ENCODE measurements at places on chromosomes 3 and 15.
A peak's percentile ranks its signal among the peaks of the same experiment; 100 is the strongest.

GRCh38 chr15:85491691-85492090, 111.3 kb downstream of the AKAP13 start:
- DNase-seq = no peak

DNA sequence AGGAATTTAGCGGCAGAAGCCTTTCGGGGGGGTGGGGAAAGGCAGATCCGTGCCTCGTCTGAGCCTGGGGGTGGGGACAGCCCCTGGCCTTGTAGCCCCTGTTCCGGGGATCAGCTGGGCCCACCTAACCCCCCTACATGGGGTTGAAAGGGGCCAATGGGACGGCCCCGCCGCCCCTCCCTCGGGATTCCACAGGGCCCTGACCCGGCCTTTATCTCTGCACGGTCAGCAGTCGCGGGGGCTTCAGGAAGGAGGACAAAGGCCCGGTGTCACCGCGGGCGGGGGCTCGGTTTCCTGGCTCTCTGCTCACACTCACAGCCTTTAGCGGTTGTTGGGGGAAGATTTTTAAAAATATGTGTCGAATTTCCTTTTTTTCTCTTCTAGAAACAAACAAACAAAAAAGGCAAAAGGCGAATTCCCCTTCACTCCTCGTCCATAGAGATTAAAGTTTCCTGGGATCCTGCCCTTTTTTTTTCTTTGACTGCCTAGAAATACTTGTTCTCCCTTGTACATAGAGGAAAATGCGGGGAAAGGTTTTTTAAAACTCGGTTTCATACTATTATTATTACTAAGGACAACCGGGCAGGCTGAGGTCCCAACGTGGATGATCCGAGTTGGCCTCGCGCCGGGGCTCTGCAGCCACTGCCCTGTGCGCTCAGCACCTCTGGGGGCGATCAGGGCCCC, 7.9 kb downstream of the FOXL2 start:
- no peak for DNase-seq

DNA sequence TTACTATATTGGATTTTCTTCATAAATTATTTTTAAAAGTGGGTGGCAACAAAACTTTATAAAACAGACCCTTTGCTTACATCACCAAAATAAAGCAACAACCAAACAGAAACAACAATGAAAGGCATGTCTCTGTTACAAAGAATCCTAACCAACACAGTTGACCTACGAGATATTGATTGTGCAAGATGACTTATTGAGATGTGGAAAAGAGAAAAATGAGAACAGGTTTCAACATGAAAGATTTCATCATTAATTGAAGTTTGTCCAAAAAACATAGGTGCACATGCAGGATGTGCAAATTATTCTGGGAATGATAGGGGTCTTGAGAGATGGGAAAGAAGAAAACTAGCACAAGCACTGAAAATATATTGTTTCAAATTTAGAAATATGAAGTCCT, 9.0 kb downstream of the GMNC start:
- DNase-seq = no peak

DNA sequence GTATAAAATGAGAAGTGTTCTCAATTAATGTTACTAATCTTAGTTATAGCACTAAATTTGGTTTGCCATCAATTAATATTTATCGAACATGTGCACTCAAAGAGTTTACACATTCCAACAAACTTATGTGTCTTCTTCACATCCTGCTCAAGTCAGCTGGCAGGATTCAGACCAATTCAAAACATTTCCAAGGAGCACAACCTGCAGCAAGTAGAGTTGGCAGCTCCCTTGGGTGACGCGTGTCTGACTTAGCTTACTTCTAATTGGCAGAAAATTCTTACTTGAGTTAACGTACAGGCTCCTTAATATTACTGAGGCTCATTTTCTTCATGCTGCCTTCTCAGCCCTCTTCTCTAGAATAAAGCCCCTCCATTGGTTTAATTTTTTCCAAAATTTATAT, 110.4 kb upstream of the PFN2 start:
- DNase-seq = no peak

GRCh38 chr3:48607519-48607918, 1.9 kb downstream of the UQCRC1 start:
- DNase-seq = peak; percentile 27

DNA sequence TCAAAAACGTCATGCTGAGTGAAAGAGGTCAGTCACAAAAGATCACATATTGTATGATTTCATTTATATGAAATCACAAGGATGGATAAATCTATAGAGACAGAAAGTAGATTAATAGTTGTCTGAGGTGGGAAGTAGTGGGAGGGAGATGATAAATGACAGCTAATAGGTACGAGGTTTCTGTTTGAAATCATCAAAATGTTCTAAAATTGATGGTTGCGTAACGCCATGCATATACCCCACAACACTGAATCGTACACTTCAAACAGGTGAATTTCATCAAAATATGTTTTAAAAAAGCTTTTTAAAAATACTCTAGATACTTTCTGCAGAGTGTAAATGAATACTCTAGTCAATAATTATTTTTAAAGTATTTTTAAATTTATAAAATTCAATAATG, 303.0 kb upstream of the STAC start:
- DNase-seq = no peak

DNA sequence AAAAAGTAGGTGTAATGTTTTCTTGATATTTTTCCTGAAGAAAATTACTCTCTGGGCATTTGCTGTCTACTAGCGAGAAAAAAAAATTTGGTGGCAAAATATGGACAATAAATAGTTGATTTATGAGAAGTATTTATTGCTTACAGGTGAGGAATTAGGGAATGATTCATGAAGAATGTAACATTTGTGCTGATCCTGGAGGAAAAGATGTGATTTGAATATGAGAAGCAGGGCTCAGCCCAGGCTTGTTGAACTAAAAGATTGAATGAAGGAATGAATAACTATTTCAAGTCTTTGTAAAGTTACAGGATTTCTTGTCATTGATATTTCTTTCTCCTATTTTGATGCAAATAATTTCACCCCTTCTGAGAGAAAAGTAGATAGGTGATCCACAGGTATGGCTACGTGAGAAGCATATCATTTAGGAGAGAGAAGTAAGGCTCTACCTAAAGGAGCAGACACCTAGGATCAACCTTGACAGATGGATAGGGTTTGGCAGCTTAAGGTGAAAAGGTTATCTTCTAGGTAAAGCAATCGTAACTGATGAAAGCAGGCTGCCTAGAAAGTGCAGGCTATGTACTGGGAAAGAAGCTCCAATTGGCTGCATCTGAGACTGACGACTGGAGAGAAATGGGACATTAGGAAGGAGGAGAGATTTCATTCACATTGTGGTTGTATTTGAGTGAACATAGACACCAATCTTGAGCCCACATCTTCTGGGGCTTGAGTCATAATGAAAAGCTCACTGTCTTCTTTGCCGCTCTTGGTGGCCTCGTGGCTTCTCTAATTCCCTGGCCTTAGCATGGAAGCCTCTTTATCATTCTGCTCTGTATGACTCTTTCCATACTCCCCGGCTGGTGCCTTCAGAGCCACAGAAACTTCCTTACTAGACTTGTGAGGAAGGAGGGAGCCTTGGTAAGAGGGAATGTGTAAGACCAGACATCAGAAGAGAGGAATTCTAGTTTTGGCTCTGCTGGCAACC, 106.5 kb downstream of the P3H2 start:
- DNase-seq = peak; percentile 7

GRCh38 chr3:158801201-158801600, 653 bp upstream of the MFSD1 start:
- no peak for DNase-seq

GRCh38 chr3:150248116-150248887, 159.8 kb upstream of the TSC22D2 start:
- no peak for DNase-seq

DNA sequence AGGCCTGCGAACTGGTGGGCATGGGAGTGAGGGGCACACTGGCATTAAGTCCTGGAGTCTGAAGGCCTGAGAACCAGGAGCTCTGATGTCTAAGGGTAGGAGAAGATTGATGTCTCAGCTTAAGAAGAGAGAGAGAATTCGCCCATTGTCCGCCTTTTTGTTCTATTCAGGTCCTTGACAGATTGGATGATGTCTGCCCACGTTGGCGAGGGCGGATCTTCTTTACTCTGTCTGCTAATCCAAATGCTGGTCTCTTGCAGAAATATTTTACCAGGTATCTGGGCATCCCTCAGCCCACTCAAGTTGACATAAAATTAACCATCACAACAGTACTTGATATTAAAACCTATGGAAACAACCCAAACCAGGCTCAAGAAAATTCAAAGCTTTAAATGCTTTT, 44.1 kb downstream of the MAP6D1 start:
- no peak for DNase-seq

- DNase-seq = no peak
Measured at GRCh38 chr3:152269831-152270734, 1.4 kb downstream of the MBNL1 start.

DNA sequence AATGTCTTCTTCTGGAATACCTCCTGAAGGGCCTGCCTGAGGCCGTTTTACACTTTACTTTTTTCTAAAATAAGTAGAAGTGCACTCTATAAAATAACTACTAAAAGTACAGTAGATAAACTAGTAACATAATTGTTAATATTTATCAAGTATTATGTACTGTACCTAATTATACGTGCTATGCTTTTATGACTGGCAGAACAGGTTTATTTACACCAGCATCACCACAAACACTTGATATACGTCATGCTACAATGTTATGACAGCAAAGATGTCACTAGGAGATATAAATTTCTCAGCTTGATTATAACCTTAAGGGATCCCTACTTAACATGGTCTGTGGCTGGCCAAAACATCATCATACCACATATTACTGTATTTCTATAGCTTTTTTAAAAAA, 29.4 kb downstream of the DLG1 start:
- no peak for DNase-seq

DNA sequence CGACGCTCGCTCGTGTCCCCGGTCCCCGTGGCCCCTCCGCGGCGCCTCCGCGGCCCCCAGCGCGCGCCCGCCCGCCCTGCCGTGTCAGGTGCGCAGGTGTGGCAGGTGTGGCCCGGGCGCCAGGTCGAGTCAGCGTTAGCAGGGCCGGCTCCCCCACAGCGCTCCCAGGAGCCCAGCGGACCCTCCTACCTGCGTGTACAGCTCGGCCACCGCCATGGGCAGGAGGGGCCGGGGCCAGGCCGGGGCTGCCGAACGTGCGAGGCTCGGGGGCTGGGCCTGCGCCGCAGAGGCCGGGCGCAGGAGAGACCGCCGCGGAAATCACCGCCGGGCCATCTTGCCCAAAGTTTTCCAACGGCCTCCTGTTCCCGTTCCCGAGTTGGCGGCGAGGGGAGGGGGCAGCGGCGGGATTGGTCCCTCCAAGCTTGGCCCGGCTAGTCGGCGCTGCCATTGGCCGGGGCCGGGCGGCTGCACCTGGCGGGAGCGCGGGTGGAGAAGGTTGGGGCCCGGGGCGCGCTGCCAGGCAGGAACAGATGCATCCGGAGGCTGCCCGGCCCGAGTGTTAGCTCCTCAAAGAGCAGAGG, at the start of gene MYO5C:
Gene MYO5C (minus strand): TSS at position 384 of the 581 bp plus-strand sequence. CDS start 168 bp downstream, at position 216.
- DNase-seq = no peak

DNA sequence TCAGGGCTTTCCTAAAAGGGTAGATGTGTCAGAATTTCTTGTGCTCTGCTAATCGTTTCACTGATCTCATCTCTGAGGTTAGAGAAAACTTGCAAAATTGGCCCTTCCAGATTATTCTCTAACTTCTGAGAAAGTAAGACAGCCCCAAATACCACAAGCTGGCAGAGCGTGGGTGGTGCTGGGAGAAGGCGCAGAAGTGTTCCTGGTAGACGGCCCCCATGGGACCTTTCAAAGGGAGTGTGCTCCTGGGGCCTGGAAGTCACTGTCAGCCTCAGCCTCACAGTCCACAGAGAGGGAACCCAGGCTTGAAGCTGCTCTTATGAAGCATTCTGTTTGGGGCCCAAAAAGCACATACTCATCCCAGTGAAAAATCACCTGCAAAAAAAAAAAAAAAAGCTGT, 86.5 kb upstream of the PFN2 start:
- DNase-seq = no peak

- DNase-seq = no peak
Measured at GRCh38 chr15:68957696-68958095, 27.4 kb downstream of the SPESP1 start.

- peak; percentile 93 for DNase-seq
Measured at GRCh38 chr3:110814170-110815007, 257.2 kb upstream of the NECTIN3 start.

DNA sequence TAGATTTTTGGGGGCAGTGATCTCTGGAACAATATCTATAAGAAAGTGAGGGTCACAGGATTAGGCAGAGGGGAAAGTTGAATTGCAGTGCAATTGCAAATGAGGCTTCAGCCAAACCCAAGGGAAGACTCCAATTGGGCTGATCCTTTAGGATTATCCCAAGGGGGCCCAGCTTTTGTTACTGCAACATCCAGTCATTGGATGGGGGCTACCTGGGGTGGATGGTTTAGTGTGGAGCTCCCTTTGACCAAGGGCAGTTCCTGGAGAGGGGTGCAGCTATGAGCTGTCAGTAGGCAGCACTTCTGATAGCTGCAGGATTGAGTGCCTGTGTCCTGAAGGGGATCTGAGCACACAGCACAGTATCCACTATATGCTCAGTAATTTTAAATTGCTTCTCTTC, 355.2 kb upstream of the AZI2 start:
- no peak for DNase-seq

- no peak for DNase-seq
Measured at GRCh38 chr3:73435055-73435454, 189.7 kb downstream of the PDZRN3 start.

DNA sequence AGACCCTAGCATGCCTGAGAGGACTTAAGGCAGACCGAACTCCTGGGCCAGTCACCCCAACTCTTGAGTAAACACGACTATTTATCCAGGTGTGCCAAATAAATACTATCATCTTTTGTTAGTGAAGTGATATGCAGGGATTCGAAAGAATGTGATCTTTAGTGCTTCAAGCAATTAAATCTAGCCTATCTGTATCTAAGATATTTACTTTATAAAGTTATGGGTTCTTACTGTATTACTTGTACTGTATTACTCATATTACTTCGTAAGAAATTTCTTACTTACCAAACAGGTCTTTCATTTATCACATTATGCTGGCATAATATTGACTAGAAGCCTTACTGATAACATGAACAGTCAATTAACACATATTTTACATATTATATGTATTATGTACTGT, 211.6 kb upstream of the NECTIN3 start:
- DNase-seq = no peak

- DNase-seq = no peak
Measured at GRCh38 chr3:183490653-183491052, 62.2 kb upstream of the MCF2L2 start.

DNA sequence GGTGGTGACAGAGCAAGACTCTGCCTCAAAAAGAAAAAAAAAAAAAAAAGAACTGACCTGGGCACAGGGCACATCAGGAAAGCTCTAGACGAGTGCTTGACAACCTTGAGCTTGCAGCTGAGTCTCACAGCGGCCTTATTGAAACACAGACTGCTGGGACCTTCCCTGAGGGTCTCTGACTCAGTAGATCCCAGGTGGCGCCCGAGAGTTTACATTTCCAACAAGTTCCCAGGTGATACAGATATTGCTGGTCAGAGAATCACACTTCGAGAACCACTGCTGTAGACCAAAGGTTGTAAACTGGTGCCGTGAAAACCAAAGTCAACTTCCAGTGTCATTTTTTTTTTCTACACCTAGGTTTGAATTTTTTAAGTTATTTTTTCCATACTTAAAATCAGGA, 573.2 kb upstream of the MDFIC2 start:
- no peak for DNase-seq

Measured in activated CD4-positive, alpha-beta T cell treated with anti-CD3 and anti-CD28 coated beads, Interleukin-10, Interleukin-2, amounts not matched to agents 100 ng/mL and 50 ng/mL, durations not matched to agents 16 hours and 8 hours (primary cell).